ENCODE measurements at places on chromosomes 6 and 20. TPM values are rescaled to one million over a fixed set of nuclear protein-coding genes. Genes with fewer than 3 reads are reported as not detected.

GRCh38 chr6:119119989-119120388 is 41.5 kb upstream of the FAM184A start:
- no peak for DNase-seq

ULBP3 gene
- 1.8 TPM for total RNA-seq

DNA sequence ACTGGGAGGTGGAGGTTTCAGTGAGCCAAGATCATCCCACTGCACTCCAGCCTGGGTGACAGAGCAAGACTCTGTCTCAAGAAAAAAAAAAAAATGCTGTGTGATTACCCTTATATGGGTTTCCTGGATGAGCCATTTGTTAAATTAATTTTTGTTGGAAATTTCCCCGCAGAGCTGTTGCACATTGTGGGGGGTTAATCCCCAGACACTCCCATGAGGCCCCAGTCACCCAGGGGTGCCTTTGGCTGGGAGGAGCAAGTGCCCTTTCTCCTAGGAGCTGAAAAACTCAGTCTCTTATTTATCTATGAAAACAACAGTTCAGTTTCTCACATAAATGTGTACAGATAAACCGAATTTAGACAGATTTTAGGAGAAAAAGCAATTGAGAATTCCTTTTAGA is 4.7 kb upstream of the DEFB132 start:
- DNase-seq: no peak

DNA sequence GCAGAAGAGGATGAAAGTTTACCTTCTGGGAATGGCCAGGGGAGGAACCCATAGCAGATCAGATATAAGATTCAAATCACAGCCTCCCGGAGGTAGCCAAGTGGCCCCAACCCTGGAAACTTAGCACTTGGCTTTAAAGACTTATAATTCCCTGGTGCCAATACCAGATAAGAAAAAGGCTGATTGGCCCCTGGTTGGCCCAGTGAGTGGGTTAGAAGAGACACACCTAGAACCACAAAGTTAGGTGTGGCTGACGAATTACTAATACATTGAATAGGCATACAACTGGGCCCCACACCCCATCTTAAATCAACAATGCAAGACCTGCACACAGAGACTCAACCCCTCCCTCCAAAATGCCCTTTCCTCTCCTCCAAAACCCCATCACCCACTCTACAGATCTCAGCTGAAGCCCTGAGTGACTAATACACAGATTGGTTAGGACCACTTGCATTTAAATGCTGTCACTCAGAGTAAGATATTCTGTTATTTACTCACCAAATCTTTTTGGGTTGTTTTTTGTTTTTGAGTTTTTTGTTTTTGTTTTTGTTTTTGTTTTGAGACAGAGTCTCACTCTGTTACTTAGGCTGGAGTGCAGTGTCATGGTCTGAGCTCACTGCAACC is 315.4 kb upstream of the JARID2 start:
- DNase-seq: no peak

GRCh38 chr6:142802124-142802523 is 142.9 kb downstream of the HIVEP2 start:
- no peak for DNase-seq

DNA sequence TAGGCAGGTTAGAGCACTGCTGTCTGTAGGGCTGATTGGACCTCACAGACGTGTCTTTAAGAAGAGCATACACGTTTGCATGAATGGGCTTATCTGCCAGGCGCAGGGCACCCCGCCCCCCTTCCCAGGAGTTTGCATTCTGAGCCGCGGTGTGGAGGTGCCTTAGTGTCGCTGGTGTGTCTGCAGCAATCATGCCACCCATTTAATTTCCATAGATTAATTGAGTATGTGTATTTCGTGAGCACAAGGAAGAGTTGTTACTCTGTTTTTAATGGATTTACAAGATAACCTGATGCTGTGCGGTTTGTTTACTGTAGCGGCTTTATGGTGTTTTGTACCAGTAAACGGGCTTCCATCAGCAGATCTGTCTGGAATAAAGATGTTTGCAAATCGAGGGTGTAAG is 107.7 kb downstream of the ZDHHC14 start:
- peak; percentile 17 for DNase-seq

- no peak for DNase-seq
Measured at GRCh38 chr6:64252256-64252655, 616.7 kb downstream of the PHF3 start.

MYBL2 gene
- total RNA-seq: 7.7 TPM

- no peak for DNase-seq
Measured at GRCh38 chr6:48475275-48475674, 364.3 kb upstream of the PTCHD4 start.

DNA sequence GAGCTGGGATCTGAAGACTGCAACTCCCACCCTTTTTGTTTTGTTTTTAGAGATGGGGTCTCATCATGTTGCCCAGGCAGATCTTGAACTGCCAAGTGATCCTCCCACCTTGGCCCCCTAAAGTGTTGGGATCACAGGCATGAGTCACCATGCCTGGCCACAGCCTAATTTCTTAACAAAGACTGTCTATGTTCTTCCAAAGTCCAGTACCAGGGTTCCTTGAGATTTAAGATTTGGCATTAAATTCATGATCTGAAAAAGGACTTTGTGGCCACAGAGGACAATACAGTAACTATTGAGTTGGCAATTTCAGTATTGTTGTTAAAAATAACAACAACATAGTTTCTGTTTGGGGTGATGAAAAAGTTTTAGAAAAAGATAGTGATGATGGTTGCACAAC is 28.7 kb upstream of the BEND3 start:
- no peak for DNase-seq

GRCh38 chr20:41580350-41580749 is 37.8 kb downstream of the CHD6 start:
- no peak for DNase-seq

DNA sequence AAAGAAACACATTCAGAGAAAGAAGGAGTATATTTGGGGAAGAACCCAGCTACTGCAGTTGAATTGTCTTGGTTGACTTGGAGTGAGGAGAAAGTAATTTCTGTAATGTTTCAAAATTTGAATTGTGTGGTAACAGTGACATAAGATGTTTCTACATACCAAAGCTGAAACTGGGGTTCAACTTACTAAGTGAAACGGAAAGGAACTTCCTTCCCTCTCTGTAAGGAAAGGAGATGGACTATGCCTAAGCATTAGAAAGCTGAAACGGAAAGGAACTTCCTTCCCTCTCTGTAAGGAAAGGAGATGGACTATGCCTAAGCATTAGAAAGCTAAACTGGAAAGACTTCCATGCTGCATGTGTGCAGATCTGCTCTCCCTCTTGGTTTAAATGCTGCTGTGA is 46.0 kb downstream of the HUS1B start:
- DNase-seq: no peak

DNA sequence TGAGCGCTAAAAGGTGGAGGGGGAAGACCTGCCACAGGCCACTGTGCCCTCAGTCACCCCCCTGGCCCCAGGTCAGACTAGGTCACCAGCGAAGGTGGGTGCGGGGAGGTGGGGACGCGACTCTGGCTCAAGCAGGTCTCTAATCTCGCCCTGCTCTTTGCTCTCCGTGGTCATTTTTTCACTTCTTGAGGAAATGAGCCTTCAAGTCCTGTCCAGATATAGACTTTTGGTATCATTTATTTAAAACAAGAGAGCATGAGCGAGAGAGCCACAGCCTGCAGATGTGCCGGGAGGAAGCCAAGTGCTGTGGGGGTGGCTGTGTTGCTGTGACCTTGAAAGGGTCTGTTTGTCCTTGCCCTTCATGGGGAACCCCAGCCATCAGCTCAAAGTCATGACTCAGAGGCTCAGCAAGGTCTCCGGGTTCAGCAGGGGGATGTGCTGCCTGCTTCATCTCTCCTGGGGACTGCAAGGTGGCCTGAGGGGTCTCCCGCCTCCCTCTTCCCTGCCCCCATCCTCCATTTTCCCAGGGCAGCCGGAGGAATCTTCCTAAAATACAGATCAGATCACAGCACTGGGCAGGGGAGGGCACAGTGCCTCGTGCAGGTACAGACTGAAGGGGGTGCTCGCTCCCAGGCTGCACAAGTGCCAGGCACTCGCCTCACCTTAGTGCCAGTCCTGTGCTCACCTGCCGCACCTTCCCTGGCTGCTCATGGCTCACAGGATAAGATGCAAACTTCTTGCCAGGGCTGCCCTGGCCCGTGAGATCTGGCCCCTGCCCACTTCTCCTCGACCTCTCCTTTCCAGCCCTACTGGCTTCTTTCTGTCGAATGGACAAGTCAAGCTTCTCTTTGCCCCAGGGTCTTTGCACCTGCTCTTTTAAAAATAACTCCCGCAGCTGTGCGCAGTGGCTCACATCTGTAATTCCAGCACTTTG is 26.5 kb downstream of the SULF2 start:
- no peak for DNase-seq

FAM209B gene
- not detected for total RNA-seq

LRRN4 gene
- not detected for total RNA-seq

DNA sequence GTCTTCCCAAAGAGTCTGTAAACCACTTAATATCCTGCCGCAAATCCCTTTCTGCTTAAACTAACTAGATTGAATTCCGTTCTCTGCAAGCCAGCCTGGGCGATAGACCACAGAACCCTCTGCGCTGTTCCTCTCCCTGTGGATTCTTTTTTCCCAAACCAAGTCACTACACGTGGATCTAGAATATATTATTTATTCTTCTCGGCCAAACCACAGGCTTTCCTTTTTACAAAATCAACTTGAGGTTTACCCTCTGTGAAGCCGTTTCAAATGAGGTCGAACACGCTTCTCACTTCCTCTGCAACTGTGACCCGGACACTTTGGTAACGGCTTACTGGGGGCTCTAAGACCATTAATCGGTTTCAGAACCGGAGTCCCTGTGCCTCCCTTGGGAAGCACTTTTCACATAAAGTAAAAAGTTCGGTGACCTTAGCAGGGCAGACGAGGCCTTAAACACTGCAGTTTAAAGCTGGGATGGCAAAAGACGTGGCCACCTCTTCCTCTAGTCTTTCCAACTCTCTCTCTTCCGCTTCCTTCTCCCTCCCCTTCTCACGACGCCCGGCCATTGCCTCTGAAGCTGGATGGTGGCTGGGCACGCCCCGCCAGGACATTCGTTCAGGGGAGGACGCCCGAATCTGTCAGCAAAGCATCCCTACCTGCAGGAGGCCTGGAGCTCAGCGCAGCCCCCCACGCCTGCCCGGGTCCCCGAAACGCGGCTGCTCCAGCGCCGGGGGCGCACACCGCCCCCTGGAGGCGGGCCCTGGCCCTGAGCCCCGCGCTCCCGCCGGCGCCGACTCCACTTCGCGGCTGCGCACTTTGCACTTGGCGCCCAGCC is 55.0 kb upstream of the FOXC1 start:
- peak; percentile 90 for DNase-seq

DNA sequence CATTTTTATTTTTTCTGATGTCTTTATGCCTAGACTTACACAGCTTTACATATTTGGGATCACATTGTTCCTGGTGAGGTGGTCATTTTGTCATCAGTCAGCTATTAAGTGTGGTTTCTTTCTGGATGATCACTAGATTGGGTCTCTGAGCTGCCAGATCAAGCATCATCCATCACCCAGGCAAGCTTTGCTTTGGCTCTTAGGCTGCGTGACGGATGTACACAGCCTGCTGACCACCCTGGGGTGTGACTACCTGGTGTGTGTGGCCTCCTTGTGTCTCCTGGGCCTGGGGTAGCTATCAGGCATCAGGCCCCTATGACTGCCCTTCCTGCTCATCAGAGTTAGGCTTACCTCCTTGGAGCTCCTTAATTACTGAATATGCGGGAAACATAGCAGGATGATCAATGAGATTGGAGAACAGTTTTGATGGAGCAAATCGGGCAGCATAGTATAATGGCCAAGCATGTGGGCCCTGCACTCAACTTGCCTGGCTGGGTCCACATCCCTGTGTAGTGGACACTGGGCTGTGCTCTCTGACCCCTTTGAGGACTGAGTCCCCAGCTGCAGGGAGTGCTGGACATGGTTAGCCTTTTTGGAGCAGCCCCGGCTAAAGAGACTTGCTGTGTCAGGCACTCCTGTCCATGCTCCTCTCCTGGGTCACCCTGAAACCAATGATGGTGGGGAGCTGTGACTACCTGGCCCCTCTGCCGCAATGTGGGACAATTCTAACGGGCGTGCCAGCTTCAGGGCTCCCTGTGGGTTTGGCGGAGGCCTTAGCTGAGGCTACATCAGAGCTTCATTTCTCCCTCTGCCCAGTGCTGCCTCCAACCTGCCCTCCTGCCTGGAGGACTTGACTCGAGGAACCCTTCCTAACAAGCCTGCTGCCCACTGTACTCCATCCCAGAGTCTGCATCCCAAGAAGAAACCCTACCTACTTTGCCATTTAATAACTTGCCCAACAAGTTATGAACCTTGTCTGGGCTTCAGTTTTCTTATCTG is 8.2 kb downstream of the DAAM2 start:
- no peak for DNase-seq

- DNase-seq: peak; percentile 24
Measured at GRCh38 chr6:167858086-167858591, 31.4 kb downstream of the AFDN start.

- peak; percentile 54 for DNase-seq
Measured at GRCh38 chr20:54355631-54356280, 119.6 kb upstream of the DOK5 start.

DNA sequence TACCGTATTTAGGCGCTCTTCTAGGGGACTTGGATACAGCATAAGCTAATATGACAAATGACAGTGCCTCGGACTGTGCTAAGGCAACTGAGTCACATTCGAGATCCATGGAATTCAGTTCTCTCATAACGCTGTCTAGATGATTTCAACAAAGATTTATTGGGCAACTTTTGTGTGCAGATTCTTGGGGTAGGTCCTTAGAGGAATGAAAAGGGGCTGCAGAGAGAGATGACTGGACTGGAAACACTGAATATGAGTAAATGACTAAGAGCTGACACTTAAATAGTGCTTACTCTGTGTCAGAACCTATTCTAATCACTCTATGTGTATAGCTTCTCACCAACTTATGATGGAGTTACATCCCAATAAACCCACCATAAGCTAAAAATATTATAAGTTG is 36.4 kb upstream of the MARCKS start:
- no peak for DNase-seq

EDN1 gene
- 6.7 TPM for total RNA-seq

BAG2 gene
- 11.6 TPM for total RNA-seq

RNF39 gene
- 1.8 TPM for total RNA-seq

All from tongue (tissue), 3 donors.